ENCODE measurements at places on chromosomes 3 and 15.
A peak's percentile ranks its signal among the peaks of the same experiment; 100 is the strongest.

GRCh38 chr3:59006634-59007517 lies 42.9 kb downstream of the CFAP20DC start:
- peak; percentile 12 for DNase-seq

DNA sequence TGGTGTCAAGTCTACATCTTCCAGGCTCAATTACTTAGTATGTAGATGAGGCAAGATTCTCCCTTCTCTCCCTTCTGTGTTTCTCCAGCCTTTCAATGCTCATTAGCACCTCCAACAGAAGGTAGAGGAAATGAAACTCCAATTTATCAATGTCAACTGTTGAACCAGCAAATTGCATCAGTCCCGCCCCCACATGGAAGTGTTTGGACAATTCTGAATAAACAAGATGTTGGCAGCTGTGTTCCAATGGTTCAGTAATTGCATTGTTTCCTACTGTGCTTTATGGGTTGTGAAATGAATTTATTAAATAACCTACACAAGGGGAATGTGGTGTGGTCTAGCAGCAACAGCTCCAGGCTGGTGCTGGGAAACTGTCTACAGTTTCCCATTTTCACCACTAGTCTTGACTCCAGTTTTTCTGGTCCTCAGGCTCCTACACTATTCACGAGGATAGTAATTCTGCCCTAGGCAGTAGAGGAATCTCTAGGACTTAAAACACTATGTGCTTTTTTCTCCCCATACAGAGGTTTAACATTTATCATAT lies 91.9 kb downstream of the MB21D2 start:
- DNase-seq, result no peak

- DNase-seq, result no peak
Measured at GRCh38 chr3:43238801-43239200, 47.5 kb upstream of the SNRK start.

- no peak for DNase-seq
Measured at GRCh38 chr15:38438031-38438986, 15.6 kb upstream of the FAM98B start.
